ENCODE measurements at places on chromosomes 13 and 19.
A peak's percentile ranks its signal among the peaks of the same experiment; 100 is the strongest.

GRCh38 chr19:30374539-30374864 lies 2.3 kb downstream of the ZNF536 start:
- DNase-seq, result no peak

- DNase-seq, result no peak
Observed at GRCh38 chr19:52110780-52111179, 15.2 kb upstream of the ZNF841 start.

DNA sequence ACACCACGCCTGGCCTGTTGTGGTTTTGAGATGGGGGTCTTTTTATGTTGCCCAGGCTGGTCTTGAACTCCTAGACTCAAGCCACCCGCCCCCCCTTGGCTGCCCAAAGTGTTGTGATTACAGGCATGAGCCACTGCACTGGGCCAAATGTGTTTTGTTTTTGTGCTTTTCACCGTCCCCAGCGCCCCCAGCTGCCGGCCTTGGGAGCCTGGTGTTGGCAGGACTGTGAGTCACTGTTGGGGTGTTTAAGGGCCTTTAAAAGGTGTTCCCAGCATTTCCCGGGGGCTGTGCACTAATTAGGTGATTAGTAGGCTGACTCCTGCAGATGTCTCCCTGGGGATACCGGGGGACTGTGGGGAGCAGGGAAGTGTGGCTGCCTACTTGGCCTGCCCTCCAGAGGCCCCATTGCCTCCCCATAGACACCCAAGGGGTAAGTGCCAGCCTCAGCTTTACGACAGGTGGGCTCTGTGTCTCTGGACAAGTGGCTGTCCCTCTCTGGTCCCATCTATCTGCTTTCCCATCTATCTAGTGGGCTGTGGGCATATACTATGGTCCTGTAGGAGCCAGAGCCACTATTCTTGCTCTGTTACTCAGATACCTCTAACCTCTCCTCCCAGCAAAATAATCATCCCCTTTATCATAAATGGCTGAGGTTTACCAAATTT lies 11.8 kb upstream of the TLE5 start:
- DNase-seq, result no peak

- no peak for DNase-seq
Observed at GRCh38 chr13:110264685-110265275, 42.2 kb downstream of the COL4A1 start.

DNA sequence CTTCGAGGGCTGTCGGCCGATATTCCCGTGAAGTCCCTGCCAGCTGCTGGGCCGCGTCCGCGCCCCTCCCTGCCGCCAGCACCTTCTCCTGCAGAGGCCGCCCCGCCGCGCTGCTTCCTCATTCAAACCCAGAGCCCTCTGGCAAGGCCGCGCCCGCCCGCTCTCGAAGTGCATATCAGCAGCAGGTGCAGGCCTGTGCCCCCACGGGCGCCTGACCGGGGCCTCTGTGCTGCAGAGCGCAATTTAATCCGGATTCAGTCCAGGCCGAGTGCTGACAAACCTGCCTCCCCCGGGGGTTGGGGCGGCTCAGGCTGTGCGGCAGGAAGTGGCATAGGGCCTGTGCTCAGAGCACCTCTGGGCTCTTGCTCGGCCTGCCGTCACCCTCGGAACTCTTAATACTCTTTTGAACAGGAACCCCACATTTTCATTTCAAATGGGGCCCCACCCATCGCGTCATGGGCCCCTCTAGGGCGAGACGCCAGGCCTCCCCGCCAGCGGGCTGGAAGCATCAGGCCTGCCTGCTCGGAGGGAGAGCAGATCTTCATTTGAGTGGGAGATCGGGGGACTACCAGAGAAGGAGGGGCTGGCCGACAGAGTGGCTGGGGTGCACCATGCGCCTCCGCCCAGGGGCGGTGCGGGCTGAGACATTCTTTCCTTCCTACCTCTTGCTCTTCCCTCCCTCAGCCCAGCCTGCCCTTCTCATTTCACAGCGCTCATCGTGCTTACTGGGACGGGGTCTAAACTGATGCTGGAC lies 125.7 kb downstream of the TNFRSF19 start:
- no peak for DNase-seq

DNA sequence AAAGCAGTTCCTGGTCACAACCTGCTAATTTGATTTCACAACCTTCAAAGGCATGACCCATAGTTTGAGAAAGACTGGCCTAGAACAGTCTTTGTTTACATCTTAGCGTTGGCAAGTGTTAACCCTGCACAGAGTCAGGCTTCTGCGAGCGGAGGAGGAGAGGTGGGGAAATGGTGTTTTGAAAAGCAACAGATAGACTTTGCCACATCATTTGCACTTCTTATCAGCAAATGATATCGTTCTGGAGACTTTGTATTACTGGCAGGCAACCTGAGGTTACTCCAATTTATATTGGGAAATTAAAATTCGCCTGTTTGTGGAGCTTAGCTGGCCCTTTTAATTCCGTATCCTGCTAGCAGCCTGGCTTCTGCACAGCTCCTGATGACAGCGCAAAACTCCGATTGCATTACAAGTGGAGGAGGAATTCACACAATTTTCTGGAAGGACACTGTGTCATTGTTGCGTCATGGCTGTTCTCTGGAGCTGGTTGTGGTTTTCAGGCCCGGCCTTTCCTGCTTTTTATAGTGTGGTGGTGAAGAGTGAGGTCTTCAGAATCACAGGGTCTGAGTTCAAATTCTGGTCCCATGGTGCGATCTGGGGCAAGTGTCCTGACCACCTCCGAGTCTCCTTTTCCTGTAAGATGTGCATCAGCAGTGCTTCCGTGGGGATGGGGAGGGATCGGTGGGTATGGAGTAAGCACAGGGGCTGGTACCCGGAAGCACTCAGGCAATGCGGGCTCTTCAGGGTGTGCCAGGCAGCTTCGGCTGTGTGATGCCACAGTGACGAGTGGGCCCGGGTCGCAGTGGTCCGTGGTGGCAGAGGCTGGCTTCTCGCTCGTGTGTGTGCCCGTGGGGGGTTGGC lies 49.1 kb upstream of the EHD2 start:
- peak; percentile 84 for DNase-seq

DNA sequence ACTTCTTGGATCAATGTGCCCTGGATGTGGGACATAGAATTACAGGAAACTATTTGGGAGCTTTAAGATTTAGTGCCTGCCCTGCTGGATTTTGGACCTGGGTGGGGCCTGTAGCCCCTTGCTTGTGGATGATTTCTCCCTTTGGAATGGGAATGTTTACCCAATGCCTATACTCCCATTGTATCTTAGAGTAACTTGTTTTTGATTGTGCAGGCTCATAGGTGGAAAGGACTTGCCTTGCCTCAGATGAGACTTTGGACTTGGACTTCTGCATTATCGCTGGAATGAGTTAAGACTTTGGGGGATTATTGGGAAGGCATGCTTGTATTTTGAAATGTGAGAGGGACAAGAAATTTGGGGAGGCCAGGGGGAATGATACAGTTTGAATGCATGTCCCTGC lies 13.5 kb downstream of the SLC15A1 start:
- DNase-seq, result no peak

DNA sequence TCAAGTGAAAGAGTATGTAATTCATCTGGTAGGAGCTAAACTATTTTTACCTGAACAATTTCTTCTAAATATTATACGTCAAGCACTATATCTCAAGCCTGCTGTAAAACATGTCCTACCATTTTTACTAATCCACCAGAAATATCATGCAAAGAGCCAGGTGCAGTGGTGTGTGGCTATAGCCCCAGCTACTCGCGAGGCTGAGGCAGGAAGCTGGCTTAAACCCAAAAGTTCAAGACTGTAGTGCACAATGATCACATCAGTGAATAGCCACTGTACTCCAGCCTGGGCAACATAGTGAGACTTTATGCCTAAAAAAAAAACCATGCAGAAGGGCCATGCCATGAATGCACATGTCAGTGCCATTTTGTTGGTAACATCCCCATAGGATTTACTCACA lies 20.7 kb upstream of the CLN5 start:
- no peak for DNase-seq

DNA sequence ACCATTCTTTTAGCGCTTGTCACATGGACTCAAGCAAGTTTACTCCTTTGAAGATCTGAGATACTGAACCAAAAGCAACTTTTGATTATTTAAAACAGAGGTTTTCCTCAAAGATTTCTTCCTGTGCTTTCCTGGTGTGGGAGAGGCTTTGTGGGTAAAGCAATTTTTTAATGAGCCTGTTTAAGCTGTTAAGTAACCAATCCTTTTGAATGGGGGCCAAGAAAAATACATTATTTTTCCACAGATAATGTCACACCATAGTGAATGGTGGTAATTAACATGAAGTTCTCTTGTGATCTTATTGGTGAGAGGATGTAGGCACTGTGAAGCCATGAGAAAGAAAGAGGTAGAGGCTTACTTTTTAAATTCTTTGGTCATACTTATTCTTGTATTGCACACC lies 55.8 kb upstream of the OBI1 start:
- no peak for DNase-seq

GRCh38 chr19:12543855-12544254 lies 7.4 kb downstream of the ZNF564 start:
- peak; percentile 19 for DNase-seq

GRCh38 chr13:41722684-41723535 lies 238.0 kb downstream of the VWA8 start:
- DNase-seq, result peak; percentile 10

- no peak for DNase-seq
Observed at GRCh38 chr13:29421118-29421517, 174.4 kb downstream of the SLC7A1 start.

DNA sequence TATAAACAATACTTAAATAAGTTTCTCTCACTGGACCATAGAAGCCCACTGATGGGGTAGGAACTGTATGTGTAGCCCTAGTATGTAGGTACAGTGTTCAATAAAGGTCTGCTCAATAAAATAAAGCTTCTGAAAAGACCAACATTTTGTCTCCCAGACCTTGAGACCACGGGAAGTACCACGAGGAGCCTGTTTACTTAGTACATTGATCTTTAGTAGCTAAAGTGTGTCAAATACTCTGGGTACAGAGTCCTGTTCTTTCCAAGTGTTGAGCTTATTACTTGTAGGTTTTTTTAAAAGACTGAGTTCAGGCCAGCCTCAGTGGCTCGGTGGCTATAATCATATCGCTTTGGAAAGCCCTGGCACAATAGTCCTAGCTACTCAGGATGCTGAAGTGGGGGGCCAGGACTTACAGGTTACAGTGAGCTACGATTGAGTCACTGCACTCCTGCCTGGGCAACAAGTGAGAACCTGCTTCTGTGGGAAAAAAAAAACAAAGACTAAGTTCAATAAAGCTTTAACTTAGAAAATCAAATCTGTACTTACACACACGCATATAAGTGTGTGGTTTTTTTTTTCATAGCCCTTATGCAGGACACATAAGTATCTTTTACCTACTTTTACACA lies 3.4 kb downstream of the MTRF1 start:
- no peak for DNase-seq

DNA sequence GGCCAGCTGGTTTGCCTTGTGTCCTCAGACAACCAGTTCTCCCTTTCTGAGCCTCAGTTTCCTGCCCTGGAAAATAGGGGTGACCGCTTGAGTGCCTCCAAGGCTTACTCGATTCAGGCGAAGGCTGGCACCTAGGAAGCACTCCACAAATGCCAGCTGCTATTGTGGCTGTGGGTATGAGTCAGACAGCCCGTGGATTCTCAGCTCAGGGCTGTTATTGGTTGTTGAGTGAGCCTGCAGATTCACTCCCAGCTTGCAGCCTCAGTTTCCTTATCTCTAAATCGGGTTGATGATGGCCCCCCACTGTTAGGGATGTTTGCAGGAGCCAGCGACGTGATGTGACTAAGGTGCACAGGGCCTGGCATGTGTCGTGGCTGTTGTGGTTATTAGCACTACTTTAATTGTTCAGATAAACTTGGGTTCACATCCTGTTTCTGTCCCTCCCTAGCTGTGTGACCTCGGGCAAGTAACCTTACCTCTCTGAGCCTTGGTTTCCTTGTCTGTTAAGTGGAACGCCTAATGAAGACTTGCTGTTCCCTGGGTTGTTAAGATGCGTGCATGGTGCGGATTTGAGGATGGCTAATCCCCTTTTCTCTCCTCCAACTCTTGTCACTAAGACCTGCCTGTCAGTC lies 2.4 kb downstream of the MARK4 start:
- no peak for DNase-seq

DNA sequence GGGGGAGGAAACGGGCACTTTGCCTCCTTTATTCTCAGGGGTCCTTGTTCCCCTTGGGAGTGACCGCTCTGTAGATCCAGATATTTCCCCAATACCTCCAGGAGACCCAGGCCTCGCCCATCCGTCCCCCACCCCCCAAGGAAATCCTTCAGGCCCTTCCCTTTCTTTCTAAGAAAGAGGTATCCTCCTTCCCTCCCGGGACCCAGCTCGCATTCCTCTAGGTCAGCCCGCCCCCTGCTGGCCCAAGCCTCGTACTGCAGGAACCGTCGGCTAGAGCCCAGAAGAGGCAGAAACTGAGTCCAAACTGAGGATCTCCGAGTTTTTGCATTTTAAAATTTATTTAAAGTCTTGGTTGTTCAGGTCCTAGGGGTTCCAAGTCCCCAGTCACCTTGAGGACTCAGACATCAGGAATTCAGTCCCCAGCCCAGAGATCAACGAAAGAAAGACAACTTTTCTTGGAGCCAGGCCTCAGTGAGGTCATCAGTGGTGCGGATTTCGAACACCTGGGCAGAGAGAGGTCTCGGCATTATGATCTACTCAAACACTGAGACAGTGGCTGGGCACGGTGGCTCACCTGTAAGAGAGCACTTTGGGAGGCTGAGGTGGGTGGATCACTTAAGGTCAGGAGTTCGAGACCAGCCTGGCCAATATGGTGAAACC lies 7.5 kb upstream of the LRFN1 start:
- DNase-seq, result peak; percentile 75

GRCh38 chr19:1134431-1134830 lies 30.6 kb downstream of the GPX4 start:
- no peak for DNase-seq

- peak; percentile 23 for DNase-seq
Observed at GRCh38 chr13:75702476-75702875, 66.3 kb downstream of the LMO7 start.

- no peak for DNase-seq
Observed at GRCh38 chr19:18009412-18010066, 1.6 kb downstream of the ARRDC2 start.

- DNase-seq, result peak; percentile 12
Observed at GRCh38 chr19:3609779-3610719, 3.4 kb upstream of the TBXA2R start.

DNA sequence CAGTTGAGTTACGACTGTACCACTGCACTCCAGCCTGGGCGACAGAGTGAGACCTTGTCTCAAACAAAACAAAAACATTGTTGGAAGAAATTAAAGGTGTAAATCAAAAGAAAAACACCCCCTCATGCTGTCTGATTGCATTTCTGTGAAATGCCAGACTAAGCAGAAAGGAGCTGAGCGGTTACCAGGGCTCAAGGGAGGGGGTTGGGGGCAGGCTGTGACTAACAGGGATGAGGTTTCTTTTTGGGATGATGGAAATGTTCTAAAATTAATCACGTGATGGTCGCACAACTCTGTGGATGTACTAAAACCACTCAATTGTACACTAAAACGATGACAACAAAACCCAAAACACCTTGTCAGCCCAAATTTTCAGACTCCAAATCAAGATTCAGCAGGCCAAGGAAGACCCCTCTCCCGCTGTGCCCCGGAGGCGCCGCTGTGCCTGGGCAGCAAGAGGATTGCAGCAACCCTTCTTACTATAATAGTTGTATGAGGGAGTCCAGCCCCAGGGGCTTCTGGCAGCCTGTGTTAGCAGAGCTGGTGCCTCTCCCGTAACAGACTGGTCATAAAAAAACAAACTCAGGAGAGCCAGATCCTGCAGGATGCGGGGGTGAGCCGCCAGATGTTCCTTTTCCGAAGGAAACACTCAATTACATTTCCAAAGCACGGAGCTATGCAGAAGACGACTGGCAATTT lies 20.9 kb downstream of the CAPS start:
- no peak for DNase-seq

GRCh38 chr13:25541434-25542123 lies 169.8 kb downstream of the ATP8A2 start:
- DNase-seq, result no peak
